ENCODE measurements at places on chromosomes 1 and 21. TPM values are rescaled to one million over a fixed set of nuclear protein-coding genes. Genes with fewer than 3 reads are reported as not detected.

DNA sequence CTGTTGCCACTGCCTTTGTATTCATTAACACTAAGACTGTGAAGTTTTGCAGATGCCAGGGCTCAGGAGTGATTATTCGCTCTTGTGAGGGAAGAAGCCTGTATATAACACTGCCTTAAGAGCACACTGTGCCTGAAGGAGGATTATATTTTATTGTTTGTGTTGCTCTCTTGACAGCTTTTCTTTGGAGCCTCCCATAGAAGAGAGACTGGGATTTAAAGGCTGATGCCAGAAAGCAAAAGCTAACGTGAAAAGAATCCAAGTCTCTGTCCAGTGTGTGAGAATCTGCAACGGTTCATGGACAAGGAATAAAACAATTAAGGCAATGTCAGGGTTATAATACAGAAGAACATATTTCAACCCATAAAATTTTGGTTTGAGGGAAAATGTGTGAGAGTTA is 316.8 kb downstream of the NFIA start:
- no peak for DNase-seq
- H3K4me1 ChIP-seq: no peaks in the 10 kb centered on the region
- no peak overlapping the region for H3K4me3 ChIP-seq
- H3K27me3 ChIP-seq: no peaks in the 10 kb centered on the region

DNA sequence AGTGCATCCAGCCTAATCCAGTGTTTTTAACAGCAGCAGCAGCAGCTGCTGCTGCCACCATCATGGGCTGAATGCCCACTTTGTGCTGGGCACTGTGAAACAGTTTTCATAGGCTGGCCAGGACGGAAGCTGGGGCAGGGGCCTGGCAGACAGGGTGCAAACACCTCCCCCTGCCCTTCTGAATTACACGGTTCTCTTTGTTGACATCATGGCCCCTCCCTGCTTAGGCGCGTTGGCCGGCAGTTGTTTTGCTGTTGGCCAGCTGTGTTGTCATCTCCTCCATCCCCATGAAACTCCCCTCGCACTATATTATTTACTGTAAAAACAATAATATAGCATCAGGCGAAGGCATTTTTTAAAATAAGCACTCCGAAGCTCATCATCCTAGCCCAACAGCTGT is 33.1 kb downstream of the PTPRU start:
- H3K27me3 ChIP-seq: no peaks in the 10 kb centered on the region
- no peak overlapping the region for H3K4me3 ChIP-seq
- peak; percentile 32 for DNase-seq

- H3K36me3 ChIP-seq: peaks cover 39% of the 10 kb centered on the region
- H3K4me1 ChIP-seq: peaks cover 7% of the 10 kb centered on the region
- H3K4me3 ChIP-seq: peak overlapping the region; percentile 77
- peak overlapping the region; percentile 99 for H3K27ac ChIP-seq
- no peaks in the 10 kb centered on the region for H3K27me3 ChIP-seq
- DNase-seq: no peak
These were observed 600 bp downstream of the CLK2 start for GRCh38 chr1:155272466-155273342.

- H3K4me1 ChIP-seq: peaks cover 13% of the 10 kb centered on the region
- no peaks in the 10 kb centered on the region for H3K36me3 ChIP-seq
- no peak overlapping the region for H3K4me3 ChIP-seq
- DNase-seq: no peak
These were observed 2.1 kb upstream of the RAB3GAP2 start for GRCh38 chr1:220274251-220274855.

- H3K27ac ChIP-seq: no peak overlapping the region
- DNase-seq: no peak
- H3K4me3 ChIP-seq: no peak overlapping the region
- no peaks in the 10 kb centered on the region for H3K36me3 ChIP-seq
- no peaks in the 10 kb centered on the region for H3K4me1 ChIP-seq
These were observed 169.5 kb upstream of the L1TD1 start for GRCh38 chr1:62025154-62025553.

GRCh38 chr1:162772571-162773154 is 17.8 kb upstream of the HSD17B7 start:
- no peak overlapping the region for H3K4me3 ChIP-seq
- H3K36me3 ChIP-seq: no peaks in the 10 kb centered on the region
- no peak for DNase-seq
- no peaks in the 10 kb centered on the region for H3K27me3 ChIP-seq
- H3K4me1 ChIP-seq: no peaks in the 10 kb centered on the region
- no peak overlapping the region for H3K27ac ChIP-seq

GRCh38 chr21:35783721-35784120 is 276.6 kb downstream of the SETD4 start:
- H3K4me1 ChIP-seq: no peaks in the 10 kb centered on the region
- no peak overlapping the region for H3K4me3 ChIP-seq
- H3K27ac ChIP-seq: no peak overlapping the region
- no peak for DNase-seq
- H3K27me3 ChIP-seq: no peaks in the 10 kb centered on the region
- H3K36me3 ChIP-seq: no peaks in the 10 kb centered on the region

Gene ROR1
- 4.6 TPM for total RNA-seq

Gene CGN
- total RNA-seq: 154 TPM

Gene DNM3
- total RNA-seq: 1.5 TPM

Gene ACTL8
- not detected for total RNA-seq
